ENCODE measurements at places on chromosomes 3 and 15. TPM values are rescaled to one million over a fixed set of nuclear protein-coding genes. Genes with fewer than 3 reads are reported as not detected.

Gene WNT5A
- polyA plus RNA-seq: 11.4 TPM

Gene RYR3
- 6.5 TPM for polyA plus RNA-seq

Gene IQCF5
- not detected for polyA plus RNA-seq

Gene DBR1
- 13.7 TPM for polyA plus RNA-seq

Gene GABRB3
- 5.1 TPM for polyA plus RNA-seq

Gene GOLGA8B
- polyA plus RNA-seq: 126 TPM

Gene PP2D1
- polyA plus RNA-seq: 0.39 TPM

Gene MYO5C
- 12.8 TPM for polyA plus RNA-seq

Gene TICRR
- polyA plus RNA-seq: 3.9 TPM

Gene HCN4
- polyA plus RNA-seq: 0.49 TPM

Gene SAXO2
- polyA plus RNA-seq: 2.8 TPM

Gene GPR171
- polyA plus RNA-seq: 2.5 TPM

Gene SIDT1
- polyA plus RNA-seq: 4.5 TPM
